CD4-positive, alpha-beta T cell treated with Interleukin-2 at 100 ng/mL for 4 hours (primary cell): ENCODE measurements at places on chromosomes 3 and 15.

DNA sequence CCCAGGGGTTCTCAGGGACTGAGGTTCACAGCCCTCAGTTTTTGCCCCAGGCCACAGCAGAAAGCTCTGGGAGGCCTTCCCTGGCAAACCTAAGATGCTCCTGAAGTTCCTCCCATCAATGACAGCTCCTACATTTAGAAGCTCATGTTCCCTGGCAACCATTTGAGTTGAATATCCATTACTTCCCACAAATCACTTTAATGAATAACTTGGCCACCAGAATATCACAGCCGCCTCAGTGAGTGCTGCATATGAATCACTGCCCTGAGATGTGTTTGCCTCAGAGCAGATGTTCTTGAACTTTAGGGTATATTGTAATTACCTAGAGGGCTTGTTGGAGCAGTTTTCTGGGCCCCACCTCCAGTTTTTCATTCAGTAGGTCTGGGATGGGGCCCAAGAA lies 27.4 kb downstream of the SLCO2A1 start:
- no peak for DNase-seq

DNA sequence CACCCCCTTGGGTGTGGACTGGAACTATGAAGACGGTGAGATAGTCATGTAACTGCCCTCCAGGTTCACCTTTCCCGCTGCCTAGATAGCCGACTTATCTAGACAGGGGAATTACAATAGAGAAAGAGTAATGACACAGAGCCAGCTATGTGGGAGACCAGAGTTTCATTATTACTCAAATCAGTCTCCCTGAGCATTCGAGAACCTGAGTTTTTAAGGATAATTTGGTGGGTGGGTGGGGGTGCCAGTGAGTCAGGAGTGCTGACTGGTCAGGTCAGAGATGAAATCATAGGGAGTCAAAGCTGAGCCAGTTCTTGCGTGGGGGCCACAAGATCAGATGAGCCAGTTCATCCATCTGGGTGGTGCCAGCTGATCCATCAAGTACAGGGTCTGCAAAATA lies 19.7 kb upstream of the DNAJC19 start:
- no peak for DNase-seq

GRCh38 chr3:153572165-153572564 lies 410.1 kb downstream of the RAP2B start:
- DNase-seq, result no peak

GRCh38 chr15:68354268-68354667 lies 76.7 kb downstream of the FEM1B start:
- DNase-seq, result no peak

- DNase-seq, result no peak
These were observed 107.0 kb upstream of the LSAMP start for GRCh38 chr3:116552246-116552645.

DNA sequence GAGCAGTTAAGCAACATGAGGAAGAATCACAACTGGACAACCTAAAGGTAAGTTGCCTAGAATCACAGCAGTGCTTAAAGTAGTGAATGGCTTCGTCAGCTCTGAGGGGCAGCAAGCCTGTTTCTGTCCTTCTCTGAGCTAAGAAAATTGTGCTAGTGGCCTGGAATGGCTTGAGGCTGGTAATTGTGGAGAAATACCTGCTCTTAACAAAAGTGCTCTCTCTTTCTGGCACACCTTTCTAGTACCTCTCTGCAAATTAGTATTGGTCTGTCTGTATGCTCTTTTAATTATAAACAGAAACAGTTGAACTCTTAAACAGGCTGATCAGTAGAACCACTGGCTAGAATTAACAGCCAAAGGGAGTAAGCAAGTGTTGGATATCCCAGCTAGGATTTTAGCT lies 11.6 kb downstream of the SNX1 start:
- no peak for DNase-seq

GRCh38 chr15:23642413-23643044 lies 5.1 kb downstream of the MAGEL2 start:
- DNase-seq, result peak; percentile 21

GRCh38 chr3:197598404-197598980 lies 42.7 kb upstream of the BDH1 start:
- DNase-seq, result no peak

DNA sequence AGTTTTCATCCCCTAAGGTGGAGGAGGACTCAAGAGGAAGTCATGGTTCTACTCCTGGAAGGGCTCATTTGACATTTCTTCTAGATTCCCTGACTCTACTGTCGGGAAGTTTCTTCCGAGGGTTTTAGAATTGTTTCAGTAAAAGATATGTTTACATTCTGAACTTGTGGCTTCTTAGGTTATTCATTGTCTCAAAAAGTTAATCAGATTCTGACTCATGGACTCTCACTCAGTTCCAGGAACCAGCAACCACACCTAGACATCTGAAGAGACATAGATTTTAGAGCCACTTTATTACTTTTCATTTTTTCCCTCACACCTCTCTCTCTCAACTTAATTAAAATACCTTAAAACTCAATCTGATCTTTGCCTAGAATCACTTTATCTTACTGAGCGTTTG lies 862.6 kb downstream of the AGBL1 start:
- no peak for DNase-seq

GRCh38 chr15:87193481-87193880 lies 1063.1 kb downstream of the NTRK3 start:
- no peak for DNase-seq

GRCh38 chr3:13110678-13111116 lies 37.5 kb upstream of the IQSEC1 start:
- DNase-seq, result peak; percentile 16

GRCh38 chr15:48765022-48765421 lies 45.8 kb downstream of the CEP152 start:
- DNase-seq, result no peak

GRCh38 chr3:32184187-32184730 lies 54.2 kb upstream of the CMTM8 start:
- DNase-seq, result no peak
